ENCODE measurements at places on chromosomes 7 and 10.

- DNase-seq = no peak
Measured at GRCh38 chr10:122417667-122418066, 36.8 kb upstream of the ARMS2 start.

DNA sequence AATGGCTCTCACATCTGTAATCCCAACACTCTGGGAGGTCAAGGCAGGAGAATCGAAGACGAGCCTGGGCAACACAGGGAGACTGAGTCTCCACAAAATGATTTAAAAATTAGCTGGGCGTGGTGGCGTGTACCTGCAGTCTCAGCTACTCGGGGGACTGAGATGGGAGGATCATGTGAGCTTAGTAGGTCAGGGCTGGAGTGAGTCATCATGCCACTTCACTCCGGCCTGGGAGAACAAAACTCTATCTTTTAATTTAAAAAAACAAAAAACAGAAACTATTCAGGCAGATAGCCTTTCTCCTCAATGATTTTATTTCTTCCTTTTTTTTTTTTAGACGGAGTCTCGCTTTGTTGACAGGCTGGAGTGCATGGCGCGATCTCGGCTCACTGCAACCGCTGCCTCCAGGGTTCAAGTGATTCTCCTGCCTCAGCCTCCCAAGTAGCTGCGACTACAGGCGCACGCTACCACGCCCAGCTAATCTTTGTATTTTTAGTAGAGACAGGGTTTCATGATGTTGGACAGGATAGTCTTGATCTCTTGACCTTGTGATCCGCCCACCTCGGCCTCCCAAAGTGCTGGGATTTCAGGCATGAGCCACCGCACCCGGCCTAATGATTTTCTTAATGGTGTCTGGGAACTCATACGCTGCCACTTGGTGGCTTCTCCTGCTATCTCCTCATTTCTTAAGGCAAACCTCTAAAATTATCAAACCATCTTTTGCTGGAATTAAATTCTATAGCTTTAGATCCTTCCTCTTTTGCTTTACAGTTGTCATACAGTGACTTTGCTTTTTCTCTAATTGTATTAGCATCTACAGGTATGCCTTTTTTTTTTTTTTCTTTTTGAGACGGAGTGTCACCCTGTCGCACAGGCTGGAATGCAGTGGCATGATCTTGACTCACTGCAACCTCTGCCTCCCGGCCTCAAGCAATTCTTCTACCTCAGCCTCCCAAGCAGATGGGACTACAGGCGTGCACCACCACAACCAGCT, 22.9 kb downstream of the SRPK2 start:
- DNase-seq = no peak

DNA sequence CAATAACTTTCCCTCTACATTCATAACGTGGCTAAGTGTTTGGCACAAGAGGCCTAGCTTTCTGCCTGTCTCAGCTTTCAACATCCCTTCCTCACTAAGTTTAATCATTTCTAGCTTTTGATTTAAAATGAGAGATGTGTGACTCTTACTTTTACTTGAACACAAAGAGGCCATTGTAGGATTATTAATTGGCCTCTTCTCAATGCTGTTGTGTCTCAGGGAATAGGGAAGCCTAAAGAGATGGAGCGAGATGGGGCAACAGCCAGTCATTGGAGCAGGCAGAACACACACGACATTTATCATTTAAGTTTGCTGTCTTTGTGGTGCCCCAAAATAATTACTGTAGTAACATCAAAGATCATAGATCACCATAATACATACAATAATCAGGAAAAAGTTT, 167.1 kb upstream of the TRIM24 start:
- no peak for DNase-seq

GRCh38 chr7:106225856-106226255, 58.9 kb downstream of the NAMPT start:
- no peak for DNase-seq

DNA sequence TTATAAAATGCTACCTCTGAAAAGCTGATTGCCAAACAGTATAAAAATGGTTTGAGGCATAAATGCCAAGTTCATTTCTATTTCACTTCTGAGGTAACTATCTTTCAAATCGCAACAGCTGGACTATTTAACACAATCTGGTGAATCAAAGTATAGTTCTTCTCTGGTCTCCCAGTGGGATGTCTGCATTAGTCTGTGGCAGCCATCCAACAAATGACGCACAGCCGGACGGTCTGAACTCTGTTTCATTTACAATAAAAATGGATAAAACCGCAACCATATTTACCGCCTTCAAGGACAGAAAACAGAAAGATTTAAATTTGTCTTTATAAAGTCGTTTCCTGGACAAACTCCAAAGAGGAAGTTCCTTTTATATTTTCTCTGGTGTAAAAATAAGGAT, 41.9 kb downstream of the ENO4 start:
- DNase-seq = no peak

DNA sequence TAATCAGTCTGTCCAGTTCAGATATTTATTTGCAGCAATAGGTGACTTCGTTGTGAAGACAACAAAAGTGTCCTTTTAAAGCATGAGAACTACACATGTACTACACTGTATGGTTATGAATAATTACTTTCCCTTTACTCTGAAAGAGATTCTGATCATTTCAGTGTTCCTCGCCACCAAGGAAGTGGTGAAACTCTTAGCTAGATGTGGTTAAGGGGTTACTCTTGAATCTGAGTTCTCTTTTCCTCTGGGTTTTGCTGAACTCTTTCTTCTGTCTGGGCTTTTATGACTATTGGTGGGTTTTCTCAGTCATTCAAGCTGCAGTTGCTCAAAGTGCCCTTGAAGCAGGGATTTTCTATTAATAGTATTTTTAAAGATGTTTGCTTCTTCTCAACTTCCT, 127.9 kb upstream of the SEM1 start:
- DNase-seq = no peak

DNA sequence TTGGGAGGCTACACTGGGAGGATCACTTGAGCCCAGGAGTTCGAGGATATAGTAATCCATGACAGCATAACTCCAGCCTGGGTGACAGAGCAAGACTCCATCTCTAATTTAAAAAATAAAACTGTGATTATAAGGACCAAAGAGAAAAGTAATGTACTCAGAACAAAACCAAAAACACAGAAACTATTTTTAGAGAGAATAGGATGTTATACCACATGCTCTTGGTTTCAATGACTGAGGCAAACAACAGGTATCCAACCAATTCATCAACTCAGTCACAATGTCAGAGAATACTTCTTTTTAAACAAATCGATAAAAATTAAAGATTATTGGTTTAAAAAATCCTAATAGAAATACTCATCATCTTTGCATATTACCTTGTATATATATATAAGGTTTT, 186.7 kb downstream of the TPK1 start:
- no peak for DNase-seq
